ENCODE measurements at places on chromosomes 12 and 14.

DNA sequence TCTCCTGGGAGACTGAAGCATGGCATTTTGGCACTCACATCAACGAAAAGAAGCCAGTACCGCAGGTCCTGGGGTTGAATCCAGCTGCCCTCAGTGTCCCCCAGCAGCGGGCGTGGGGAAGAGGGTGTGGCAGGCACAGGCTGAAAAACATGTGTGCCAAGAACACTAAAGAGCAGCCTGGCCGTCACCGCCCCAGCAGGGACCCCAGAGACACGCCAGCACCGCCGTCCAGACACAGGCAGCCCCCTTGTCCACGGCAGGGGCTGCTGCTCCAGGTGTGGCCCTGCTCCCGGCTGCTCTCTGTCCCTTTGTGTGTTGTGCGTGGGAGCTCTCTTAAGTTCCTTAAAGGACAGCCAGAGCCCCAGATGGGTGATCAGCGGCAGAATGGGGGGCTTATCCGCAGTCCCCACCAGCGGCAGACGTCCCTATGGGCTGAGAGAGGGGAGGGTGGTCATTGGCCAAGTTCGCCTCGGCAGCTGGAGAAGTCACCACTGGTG lies 556 bp downstream of the PHETA1 start:
- DNase-seq = no peak

DNA sequence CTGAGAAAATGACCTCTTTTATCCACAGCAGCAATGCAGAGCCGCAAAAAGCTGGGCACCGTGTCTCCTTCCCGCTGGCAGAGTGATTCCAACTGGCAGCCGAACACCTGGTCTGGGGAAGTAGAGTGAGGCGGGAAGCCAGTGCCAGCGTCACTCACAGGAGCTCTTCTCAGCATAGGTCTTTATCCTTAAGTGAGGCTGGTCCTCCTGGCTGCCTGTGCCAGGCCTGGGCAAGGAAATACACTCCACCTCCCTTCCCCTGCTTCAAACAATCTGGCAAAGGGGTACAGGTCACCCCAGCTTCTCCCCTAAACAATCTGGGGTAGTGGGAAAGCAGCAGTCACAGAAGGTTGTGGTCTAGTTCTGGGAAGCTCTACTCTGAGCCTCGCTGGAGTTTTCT lies 4.8 kb downstream of the ARHGAP9 start:
- no peak for DNase-seq

DNA sequence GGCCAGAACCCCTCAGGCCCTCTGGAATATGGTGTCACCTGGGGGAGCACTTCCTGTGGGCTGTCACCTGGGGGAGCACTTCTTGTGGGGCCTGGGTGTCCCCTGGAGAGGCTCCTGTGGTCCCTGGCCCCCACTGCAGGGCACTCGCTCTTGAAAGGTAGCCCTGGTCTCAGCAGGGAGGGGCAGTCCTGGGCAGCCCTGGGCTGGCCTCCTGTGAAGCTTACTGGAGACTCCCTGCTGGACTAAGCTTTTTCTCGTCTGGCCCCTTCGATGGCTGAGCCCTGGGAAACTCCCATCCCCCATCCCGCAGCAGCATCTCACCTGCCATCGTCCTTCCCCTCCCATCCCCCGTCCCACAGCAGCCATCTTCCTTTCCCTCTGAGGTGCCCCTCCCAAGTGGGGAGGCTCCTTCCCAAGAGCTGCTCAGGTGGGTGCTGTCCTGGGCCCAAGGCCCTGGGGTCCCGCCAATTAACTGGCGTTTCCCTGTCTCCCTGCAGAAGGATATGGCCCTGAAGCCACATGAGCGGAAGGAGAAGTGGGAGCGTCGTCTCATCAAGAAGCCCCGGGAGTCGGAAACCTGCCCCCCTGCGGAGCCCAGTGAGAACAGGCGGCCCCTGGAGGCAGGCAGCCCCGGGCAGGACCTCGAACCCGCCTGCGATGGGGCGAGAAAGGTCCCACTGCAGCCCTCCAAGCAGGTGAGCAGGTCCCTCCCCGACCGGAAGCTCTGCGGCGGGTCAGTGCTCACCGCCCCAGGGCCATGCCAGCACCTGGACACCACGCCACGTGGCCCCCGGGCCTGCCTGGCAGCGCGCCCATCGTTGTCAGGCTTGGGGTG lies 17.9 kb downstream of the FBRSL1 start:
- DNase-seq = no peak

DNA sequence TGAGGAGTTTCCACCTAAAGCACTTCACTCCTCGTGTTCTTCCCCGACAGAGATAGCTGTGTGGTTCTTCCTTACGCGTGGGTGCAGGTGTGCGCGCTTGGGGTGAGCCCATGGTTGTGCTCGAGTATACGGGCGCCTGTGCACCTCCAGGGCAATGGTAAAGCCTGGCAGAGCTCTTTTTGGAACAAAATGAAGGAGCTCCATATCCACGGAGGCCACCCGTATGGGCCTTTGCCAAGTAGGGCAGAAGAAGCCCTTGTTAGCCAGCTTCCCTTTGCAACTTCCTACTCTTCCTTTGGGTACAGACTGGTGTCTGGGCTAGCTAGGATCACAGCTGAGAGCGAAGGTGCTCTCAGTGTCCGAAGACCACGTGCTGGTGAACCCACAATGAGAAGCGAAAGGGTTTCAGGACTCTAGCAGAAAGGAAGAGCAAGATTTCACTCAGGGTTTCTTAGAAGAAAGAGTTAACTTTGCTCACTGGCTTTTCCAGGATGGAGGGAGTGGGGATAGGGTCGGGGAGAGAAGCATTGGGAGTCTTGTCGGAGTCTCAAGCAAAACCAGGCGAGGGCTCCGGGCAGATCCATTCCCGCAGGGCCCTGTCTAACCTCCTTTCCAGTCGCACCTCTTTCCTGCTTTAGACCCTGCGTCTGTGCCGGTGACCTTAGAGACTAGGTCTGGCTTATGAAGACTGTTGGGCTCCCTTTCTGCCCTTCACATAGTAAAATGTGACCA lies 960 bp upstream of the LRFN5 start:
- DNase-seq = no peak

DNA sequence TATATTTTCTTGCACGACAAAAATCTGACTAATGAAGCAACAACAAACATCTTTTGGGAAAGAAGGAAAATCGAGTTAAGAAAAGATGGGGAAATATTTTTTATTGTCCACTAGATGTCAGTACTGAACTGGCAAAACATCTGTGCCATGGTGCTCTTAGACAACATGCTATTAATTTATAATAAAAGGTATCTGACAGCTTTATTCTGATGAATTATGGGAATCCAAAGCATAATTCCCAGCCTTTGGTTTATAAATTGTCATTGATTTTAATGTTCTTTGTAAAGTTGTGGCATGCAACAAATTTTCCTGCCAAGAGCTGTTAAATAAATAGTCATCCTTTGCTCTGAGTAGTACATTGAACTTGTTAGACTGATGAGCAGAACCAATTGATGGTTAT lies 231.2 kb downstream of the ETNK1 start:
- DNase-seq = no peak

DNA sequence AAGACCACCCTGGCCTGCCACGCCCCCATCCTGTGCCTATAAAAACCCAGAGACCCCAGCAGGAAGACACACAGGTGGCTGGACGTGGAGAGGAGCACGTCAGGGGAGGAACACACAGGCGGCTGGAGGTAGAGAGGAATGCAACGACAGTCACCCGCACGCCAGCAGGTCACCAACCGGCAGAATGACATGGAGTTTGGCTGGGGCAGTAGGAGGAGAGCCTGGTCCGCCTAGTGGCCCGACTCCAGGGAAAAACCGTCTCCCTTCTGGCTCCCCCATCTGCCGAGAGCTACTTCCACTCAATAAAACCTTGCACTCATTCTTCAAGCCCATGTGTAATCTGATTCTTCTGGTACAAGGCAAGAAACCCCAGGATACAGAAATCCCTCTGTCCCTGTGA lies 62.7 kb upstream of the KCNH3 start:
- no peak for DNase-seq

GRCh38 chr12:104695453-104696148 lies 238.9 kb downstream of the CHST11 start:
- DNase-seq = no peak

- DNase-seq = peak; percentile 65
Measured at GRCh38 chr12:128969480-128970055, 116.3 kb downstream of the GLT1D1 start.

- no peak for DNase-seq
Measured at GRCh38 chr12:59304077-59304721, 291.6 kb upstream of the SLC16A7 start.

- no peak for DNase-seq
Measured at GRCh38 chr14:40386433-40386832, 954.2 kb upstream of the FBXO33 start.

- peak; percentile 4 for DNase-seq
Measured at GRCh38 chr12:127041985-127042625, 1224.9 kb upstream of the TMEM132C start.

DNA sequence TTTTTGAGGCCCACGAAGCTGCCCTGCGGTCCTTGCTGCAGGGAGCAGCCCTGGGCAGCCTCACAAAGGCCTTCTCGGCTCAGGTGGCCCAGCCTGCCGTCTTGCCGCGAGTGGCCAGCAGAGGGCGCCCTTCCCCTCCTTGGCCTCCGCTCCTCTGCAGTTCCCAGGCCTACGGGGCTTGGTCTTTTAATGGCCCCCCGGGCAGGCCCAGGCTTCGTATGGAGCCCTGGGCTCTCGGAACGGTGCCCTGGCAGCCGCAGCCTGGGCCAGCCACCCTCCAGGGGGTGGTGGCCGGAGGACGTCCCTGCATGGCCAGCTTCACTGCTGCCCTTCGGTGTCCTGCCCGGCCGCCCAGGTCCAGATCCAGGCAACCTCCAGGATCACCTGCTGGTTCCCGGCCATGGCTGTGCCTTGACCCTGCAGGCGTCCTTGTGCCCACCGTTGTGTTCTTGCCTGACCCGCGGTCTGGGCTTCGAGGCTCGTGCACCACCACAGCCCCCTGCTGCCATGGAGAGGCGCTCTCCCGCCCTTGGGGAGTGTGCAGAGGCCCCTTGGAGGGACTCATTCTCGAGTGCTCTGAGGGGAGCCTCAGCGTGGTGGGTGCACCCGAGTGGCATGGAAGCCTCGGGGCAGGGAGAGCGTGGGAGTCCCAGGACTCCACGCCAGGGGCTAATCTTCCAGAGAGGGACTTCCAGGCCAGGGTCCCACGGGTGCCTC lies 9.4 kb downstream of the ASPG start:
- peak; percentile 90 for DNase-seq

DNA sequence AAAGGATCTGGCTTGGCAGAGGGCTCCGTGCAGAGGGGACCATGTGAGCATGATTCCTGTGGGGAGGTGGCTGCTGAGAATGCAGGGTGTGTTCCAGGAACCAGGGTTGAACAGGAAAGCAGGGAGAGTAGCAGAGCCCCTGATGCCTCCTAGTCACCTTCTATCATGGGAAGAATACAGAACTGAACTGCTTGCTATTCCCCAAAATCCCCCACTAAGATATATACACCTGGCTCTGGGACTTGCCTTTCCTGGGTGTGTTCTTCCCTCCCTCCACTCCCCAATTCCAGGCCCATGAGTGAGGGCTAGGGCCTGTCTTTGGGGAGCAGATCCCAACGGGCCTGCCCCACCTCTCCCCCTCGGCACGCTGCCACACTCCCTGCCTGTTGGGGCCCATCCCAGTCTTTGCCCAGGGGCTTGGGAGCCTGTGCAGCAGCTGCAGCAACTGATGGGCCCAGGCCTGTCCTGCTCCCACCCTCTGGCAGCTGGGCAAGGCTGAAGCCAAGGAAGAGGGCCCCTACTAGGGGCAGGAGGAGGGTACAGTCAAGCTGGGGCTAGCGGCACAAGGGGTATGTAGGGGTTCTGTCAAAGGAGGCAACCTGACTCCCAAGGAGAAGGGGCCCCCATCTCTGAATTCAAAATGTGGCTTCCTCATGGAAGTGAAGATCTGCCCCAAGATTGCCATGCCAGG lies 3.2 kb downstream of the AJUBA start:
- DNase-seq = no peak

- no peak for DNase-seq
Measured at GRCh38 chr12:55694188-55694515, 13.6 kb downstream of the ITGA7 start.

DNA sequence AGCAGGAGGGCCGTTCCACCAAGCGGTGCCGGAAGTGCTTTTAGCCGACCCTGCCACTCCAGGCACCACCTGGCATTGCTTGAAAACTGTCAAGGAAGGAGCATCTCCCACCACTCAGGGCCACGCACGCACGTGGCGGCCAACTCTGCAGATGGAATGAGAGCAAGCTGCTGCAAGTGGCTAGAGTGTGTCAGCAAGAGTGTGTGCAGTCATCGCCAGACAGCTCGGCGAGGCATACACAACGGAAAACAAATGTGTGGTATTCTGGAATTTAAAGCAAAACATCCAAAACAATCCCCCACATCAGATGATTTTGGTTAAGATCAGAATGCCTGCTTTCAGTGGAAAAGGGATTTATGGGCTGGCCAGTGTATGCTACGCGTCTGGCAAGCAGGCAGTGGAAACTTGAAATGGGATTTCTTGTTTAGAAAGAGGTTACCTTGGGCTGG lies 11.2 kb downstream of the CD9 start:
- no peak for DNase-seq

DNA sequence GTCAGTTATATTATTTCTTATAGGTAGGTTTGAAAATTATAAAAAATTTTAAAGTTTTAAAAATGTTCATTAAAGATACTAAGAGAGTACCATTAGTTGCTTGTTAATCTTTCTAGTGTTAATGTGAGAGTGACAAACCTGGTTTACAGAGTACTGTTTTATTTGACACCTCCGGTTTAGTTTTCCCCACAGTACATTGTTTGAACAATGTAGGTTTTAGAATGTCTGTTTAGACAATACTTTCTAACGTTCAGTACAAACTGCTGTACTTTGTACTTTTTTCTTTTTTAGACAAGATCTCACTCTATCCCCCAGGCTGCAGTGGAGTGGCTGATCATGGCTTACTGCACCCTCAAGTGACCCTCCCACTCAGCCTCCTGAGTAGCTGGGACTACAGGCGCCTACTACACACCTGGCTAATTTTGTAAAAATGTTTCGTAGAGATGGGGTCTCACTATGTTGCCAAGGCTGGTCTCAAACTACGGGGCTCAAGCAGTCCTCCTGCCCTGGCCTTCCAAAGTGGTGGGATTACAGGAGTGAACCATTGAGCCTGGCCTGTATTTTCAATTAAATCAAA lies 3.2 kb downstream of the BICDL1 start:
- no peak for DNase-seq

DNA sequence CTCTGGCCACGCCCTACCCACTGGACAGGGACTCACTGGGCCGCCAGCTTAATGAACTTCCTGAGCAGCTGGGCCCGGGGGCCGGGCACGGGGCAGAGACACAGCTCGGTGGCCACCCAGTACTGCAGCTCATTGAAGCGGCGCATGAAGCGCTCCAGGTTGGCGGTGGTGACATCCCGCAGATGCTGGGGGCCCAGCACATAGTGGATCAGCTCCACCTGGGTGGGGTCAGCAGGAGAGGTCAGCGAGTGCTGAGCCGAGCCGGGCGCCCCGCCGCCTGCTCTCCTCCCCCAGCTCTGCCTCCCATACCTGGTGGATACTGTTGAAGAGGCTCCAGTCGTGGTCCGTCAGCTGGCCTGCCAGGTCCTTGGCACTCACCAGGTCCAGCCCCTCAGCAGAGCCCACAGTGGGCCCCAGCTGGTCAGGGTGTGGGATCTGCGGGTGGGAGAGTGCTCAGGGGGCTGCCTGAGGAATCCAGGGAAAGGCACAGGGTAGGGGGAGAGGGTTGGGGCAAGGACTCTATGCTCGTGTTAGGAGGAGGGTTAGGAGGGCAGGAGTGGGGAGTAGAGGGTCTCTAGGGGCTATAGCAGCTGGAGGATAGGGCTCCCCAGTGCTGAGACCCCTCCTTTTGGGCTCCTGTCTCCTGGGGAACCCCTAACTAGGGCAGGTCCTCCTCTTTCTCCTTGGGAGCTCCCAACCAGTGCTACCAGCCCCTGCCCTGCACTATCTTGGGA lies 15.5 kb upstream of the ENDOU start:
- DNase-seq = no peak

GRCh38 chr12:46049665-46050064 lies 59.3 kb upstream of the SCAF11 start:
- no peak for DNase-seq
